ENCODE measurements at places on chromosomes 5 and 9.

DNA sequence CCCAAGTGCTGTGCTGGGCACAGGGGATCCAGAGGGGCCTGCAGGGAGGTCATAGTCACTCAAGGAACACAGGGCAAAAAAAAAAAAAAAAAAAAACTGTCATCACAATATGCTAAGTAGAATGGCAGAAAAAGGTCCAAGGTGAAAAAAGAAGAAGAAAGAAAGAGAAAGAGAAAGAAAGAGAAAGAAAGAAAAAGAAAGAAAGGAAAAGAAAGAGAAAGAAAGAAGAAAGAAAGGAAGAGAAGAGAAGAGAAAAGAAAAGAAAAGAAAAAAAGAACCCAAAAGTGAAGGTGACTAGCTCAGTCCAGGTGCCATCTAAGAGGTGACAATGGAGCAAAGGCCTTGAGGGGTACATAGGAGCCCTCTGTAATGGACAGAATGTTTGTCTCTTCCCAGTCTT, 73.9 kb downstream of the PDE6A start:
- no peak for DNase-seq

DNA sequence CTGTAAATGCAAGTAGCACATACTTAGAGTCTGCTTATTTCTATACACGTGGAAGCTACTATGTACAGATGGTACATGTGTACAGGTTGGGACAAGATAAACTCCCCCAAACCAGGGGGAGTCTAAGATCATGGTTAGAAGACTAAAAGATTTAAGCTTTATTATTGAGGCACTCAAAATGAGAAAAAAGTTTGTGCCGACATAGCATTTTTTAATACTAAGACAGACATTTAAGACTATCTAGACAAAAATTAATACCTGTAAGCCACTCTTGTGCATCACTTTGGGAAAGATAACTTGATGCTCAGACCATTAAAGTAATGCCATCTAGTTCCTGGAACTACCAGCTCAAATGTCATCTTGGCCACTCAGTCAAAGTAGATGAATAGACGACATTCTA, 279.4 kb downstream of the ARL15 start:
- no peak for DNase-seq

GRCh38 chr5:125489146-125489545, 742.7 kb upstream of the ZNF608 start:
- DNase-seq: no peak

DNA sequence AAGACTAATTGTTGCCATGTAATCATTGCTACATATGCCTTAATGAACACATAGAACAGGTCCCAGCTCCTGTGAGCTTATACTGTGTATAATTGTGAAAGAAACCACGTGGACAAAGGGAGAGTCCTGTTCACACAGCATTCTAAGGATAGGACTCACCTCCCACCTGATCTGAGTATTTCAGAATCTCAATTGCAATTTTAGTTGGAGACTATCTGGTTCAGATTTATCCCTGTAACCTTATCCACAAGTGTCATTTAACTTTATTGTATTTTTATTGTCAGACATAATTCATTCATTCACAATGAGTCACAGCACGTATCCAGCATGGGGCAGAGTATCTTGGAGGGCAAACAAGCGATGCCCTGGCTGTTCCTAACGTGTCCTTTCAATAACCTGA, 448.3 kb downstream of the NTRK2 start:
- no peak for DNase-seq

DNA sequence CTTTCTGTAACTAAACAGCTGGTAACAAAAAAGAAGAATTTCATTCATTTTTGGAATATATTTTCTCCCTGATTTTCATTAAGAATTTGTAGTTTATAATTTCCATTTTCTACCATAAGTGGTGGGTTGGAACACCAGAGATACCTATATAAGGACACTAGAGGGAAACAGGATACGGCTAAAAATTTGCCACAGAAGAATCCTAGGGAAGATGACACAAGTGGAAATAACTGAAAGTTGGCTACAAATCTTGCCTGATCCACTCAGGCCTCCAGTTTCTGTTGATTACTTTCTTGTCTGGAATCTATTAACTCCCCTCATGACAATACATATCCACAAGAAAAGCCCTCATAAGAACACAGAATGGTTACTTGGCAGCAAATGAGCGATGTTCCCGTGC, 46.8 kb downstream of the FREM1 start:
- no peak for DNase-seq

DNA sequence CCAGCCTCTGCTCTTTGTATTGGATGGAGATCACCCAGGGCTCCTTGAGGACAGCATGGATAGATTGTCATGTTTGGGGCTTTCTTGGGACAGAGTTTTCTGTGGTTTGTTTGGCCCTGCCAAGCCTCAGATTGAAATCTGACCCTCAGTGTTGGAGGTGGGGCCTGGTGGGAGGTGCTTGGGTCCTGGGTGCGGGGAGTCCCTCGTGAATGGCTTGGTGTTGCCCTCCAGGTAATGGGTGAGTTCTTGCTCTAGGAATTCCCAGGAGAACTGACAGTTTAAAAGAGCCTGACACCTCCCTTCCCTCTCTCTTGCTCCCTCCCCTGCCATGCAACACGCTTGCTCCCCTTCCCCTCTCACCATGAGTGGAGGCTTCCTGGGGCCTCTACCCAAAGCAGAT, 48.6 kb upstream of the OLFM1 start:
- DNase-seq: no peak

- no peak for DNase-seq
Observed at GRCh38 chr9:131319486-131319885, 30.0 kb downstream of the PLPP7 start.

DNA sequence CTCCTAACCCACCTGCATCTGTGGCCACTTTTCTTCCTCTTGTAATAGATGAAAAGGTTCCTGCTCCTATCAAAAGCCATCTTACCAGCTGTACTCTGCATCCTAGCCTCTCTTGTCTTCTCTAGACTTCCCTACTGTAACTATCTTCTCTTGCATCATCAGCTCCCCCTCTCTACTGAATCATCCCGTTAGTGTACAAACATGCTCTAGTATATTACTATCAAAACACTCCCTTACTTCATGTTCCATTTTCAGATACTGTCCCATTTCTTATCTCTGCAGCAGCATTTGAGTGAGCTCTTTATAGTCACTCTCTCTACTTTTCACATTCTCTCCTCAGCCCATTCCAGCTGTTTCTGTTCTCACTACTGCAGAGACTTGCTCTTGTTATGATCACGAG, 2.8 kb downstream of the SRA1 start:
- no peak for DNase-seq

- no peak for DNase-seq
Observed at GRCh38 chr5:173633304-173633703, 16.9 kb upstream of the BOD1 start.

DNA sequence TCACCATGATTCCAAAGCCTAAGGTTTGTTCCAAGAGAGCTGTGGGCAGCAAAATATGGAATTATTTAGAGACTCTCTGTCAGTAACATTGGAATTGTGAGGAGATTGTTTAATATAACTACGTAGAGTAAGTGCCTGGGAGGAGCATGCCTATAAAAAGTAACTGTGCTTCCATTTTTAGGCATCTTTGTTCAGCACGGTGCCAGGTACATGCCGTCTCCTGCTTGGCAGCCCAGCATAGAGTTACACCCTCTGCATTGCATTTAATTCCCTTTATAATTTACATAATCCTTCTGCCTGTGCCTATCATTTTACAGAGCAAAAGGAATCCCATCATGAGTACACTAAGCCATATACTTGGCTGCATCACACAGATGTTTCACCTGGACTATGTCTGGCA, 32.1 kb upstream of the ALDH1A1 start:
- no peak for DNase-seq

DNA sequence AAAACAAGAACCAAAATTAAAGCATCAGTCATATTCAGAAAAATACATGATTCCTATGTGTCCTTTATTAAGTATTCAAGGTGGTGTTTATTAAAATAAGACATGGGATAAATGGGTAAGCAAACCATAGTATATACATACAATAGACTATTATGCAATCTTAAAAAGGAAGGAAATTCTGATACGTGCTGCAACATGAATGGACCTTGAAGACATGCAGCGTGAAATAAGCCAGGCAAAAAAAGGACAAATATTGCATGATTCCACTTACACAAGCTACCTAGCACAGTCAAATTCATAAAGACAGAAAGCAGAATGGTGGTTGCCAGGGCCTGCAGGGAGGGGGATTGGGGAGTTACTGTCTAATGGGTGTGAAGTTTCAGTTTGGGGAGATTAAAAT, 127.7 kb downstream of the DMAC1 start:
- DNase-seq: no peak

DNA sequence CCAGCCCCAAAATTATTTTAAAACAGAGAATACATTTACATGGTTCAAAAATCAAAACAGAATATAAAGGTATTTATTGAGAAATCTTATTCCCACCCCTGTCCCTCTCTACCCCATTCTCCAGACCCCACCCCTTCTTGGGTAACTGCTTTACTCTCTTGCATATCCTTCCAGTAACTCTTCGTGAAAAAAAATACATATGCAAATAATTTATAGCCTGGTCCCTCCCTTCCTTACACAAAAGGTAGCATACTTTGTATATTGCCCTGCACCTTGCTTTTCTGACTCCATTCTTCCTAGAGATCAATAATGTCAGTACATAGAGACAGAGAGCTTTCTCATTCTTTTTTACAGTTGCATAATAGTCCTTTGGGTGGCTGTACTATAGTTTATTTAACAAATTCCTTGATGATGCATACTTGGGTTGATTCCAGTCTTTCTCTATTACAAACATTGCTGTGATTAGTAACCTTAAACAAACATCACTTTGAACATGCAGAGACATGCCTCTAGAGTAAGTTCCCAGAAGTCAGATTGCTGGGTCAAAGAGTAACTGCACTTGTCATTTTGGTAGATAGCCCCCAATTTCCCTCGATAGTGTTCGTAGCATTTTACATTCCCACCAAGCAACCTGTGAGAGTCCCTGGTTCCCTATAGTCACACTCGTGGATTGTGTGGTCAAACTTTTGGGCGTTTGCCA, 47.9 kb downstream of the STOM start:
- no peak for DNase-seq

GRCh38 chr9:80025796-80026520, 454.2 kb downstream of the TLE4 start:
- DNase-seq: no peak

- no peak for DNase-seq
Observed at GRCh38 chr9:134943411-134943810, 25.7 kb upstream of the FCN1 start.

GRCh38 chr9:74379718-74380117, 117.4 kb upstream of the RORB start:
- DNase-seq: no peak

DNA sequence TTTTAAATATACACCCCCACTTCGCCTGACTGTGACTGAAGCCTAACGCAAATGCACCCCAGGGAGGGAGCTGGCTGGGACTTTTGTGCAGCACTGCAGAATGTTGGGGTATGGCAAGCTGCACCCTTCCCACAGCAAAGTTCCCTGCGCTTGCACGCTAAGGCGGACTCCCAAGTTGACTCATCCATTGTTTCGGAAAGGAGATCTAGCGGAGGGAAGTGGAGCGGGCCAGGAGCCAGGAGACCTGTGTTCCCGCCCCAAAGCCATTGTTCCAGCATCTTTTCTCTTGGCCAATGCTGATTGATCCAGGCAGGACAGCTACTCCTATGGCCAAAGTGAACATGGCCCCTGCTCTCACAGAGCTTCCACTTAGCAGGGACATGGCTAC, 202.9 kb downstream of the AOPEP start:
- no peak for DNase-seq

DNA sequence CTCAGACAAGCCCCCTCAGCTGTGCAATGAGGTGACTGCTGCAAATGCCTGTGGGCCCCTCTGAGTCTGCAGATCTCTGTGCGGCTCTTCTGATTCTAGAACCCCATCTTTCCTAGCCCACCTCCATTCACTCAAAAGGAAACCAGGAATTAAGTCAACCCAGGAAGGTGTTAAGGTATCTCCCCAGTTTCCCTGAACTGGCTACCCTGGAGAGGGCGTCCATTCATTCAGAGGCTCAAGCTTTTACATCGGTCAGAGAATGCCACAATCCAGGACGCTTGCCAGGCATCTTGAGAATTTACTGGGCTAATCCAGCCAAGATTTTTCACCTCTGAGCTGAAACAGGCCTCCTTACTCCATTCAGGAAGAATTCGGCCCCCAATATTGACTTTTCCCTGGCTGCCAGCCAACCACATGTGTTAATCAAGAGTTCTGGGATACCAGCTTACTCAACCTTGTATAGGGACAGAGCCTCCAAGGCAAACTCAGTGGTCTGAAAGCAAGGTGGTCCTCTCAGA, 889 bp upstream of the ADAMTS12 start:
- no peak for DNase-seq

GRCh38 chr9:138115506-138115905, 237.9 kb downstream of the CACNA1B start:
- no peak for DNase-seq

DNA sequence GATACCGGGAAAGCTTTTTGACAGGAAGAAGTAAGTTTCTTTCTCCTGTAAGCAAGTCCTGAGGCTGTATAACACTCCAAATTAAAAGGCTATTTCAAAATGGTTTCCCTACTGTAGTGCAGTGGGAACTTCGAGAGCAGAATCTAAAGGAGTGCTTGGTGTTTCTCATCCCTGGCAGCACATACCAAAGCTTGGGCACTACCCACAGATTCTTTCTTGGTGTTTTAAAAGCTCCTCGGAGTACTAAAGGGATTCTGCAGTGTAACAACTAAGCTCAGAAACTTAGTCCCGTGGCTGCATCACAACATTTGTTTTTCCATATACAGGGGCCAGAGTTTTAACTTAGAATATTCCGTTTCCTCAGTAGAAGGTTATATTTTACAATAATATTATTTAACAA, 5.6 kb upstream of the APC start:
- no peak for DNase-seq

GRCh38 chr5:105168806-105169205, 1606.2 kb upstream of the NUDT12 start:
- no peak for DNase-seq

DNA sequence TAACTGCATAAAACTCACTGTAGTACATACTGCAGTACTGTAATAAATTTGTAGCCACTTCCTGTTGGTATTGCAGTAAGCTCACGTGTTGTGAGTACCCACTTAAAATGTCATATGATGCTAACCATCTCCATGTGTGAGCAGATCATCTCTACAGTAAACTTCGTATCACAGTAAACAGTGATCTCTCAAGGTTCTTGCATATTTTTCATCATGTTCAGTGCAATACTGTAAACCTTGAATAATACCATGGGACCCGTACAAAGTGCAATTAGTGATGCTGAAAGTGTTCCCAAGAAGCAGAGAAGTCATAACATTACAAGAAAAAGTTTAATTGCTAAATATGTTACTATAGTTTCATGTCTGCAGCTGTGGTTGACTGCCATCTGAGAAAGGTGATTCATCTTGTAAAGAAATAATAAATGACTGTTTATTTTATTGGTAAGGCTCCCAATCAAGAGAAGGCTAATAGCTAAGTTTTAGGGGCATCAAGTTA, 253.8 kb upstream of the POU5F2 start:
- DNase-seq: no peak

- DNase-seq: peak; percentile 71
Observed at GRCh38 chr5:180802325-180803180, at the start of gene MGAT1. TSS of gene MGAT1 (minus strand) at chr5:180802806. CDS start at chr5:180792971, 9,835 bp downstream.

- DNase-seq: no peak
Observed at GRCh38 chr9:6055216-6055615, 39.8 kb upstream of the RANBP6 start.

GRCh38 chr9:23829580-23830475, 3.8 kb upstream of the ELAVL2 start:
- no peak for DNase-seq

- DNase-seq: no peak
Observed at GRCh38 chr5:131983244-131983771, 28.1 kb downstream of the ACSL6 start.

GRCh38 chr5:141532726-141533125, 43.8 kb downstream of the PCDHGC5 start:
- no peak for DNase-seq

GRCh38 chr5:125302577-125302976, 556.1 kb upstream of the ZNF608 start:
- DNase-seq: no peak

Measured in stimulated activated CD8-positive, alpha-beta memory T cell treated with anti-CD3 and anti-CD28 coated beads, Interleukin-2, amount 100 ng/mL, for 1 hour (primary cell).